ENCODE measurements at places on chromosomes 7 and 10.

DNA sequence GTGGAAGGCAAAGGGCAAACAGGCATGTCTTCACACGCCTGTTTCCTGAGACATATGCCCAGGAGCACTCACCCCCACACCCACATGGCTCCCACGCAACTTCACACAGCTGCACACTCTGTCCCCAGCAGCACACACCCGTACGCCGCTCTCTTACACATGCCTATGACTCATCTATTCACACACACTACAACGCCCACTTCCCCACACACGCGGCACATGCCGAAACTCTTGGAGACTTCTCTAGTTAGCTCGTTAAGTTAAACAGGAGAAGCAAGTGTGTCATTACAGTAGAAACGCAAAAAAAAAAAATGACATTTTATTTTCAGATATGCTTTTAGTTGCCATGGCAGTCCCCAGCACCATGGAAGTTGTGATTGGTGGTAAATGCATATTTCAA, 6.7 kb downstream of the CALN1 start:
- no peak for DNase-seq

- DNase-seq: no peak
These were observed 133.7 kb downstream of the ARHGAP22 start for GRCh38 chr10:48470893-48471805.

DNA sequence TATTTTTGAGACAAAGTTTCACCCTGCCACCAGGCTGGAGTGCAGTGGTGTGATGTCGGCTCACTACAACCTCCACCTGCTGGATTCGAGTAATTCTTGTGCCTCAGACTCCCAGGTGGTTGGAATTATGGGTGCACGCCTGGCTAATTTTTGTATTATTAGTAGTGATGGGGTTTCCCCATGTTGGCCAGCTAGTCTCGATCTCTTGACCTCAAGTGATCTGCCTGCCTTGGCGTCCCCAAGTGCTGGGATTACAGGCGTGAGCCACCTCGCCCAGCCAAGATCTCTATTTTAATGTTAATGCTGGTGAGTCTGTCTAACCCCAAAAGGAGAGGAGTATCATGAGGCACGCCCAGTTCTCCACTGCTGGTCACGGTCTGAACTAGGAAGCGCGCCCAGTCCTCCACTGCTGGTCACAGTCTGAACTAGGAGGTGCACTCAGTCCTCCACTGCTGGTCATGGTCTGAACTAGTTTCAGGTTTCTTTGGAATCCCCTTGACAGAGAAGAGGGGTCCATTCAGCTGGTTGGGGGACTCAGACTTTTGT, 5.6 kb upstream of the LRRC27 start:
- DNase-seq: no peak

- DNase-seq: no peak
These were observed 2.2 kb upstream of the KBTBD2 start for GRCh38 chr7:32893722-32894121.

DNA sequence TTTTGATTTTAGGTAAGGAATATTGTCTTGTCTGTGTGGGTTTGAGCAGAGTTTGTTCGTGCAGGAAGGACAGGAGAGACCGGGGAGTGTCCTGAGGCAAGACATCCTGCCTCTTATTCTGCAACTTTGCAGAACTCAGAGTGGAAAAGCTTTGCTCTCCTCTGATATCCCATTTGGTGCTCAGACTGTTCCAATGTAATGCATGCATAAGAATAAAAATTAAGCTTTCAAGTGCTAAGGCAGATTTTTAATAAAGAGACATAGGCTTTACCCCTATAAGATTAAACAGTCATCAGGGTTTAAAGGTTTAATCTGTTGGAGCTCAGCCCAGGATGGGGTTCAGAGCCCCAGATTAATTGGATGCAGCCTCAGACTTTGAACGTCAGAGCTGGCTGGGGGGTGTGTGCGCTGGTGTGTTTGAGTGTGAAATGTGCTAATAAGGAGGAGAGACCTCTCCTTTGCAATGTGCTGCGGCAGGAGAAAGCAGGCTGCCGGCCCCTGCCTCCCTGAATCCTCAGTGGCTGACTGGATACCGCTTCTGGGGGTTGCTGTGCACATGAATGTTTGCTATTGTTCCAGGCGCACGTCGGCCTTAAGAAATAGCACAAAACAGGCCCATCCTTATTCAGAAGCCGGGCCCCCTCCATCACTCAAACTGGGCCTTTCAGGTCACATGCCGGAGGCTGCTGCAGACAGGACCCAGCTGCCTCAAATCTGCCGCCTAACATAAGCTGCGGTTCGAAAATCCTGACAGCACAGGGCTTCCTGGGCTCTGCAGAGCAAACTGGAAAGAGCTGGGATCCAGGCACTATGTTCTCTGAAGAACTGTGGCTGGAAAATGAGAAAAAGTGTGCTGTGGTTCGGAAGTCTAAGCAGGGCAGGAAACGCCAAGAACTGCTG, 84.1 kb upstream of the PRR15 start:
- no peak for DNase-seq

GRCh38 chr10:55631071-55631654, 729.9 kb downstream of the ZWINT start:
- DNase-seq: no peak

- DNase-seq: no peak
These were observed 147.9 kb downstream of the PARD3 start for GRCh38 chr10:34667177-34667576.

- no peak for DNase-seq
These were observed 98.2 kb downstream of the ANK3 start for GRCh38 chr10:60291344-60291930.

GRCh38 chr7:47751043-47751442, 169.1 kb upstream of the TNS3 start:
- no peak for DNase-seq
